ENCODE measurements at places on chromosomes 1 and 21.

GRCh38 chr1:217343907-217344306, 287.0 kb downstream of the GPATCH2 start:
- DNase-seq, result no peak

DNA sequence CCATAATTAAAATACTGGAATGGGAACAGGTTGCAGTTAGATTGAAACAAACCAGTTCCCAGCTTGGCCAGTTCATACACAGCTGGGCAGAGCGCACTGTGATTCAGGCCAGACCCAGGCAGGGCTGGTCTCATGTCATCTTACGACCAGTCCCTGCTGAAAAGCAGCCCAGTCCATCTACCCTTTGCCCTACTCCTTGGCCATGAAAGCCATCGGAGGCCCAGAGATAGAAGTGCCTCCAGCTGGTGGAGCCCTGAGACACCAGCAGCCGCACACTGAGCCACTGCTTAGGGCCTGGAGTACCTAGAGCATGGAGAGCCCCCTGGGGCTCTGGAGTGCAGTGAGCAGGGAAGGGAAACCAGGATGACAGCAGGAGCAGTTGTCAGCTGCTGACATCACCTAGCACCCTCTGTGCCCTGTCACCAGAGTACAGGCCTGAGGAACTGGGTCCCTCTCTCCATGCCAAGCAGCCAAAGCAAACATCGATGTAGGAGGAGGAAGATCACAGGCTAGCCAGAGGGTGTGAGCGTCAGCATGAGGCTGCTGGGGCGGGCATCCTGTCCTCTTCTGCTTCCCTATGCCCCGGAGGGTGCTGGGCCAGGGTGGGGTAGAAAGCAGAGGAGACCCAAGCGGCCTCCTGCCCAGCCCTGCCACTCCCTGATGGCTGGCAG, 34.2 kb upstream of the TMEM125 start:
- no peak for DNase-seq

DNA sequence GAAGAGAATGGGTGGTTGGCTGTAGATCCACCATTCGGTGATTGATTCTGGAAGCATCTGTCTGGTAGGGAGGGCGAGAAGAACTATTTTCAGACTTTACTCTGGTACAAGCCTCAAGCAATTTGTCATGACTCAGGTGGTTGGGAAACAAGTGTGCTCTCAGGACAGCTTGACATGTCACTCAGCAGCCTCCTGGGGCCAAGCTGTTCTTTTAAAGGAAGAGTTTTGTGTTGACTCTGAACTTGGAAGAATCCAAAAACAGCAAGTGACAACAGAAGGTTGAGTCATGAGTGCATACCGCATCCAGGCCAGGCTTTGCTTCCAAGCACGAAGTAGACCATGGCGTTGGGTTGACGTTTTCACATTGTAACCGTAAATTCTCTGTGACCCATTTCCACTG, 65.9 kb downstream of the CLIC6 start:
- DNase-seq, result no peak

- no peak for DNase-seq
Measured at GRCh38 chr1:9311029-9311428, 18.3 kb downstream of the SPSB1 start.

- no peak for DNase-seq
Measured at GRCh38 chr1:67759066-67759465, 74.1 kb downstream of the GADD45A start.

GRCh38 chr1:192793983-192794767, 14.7 kb upstream of the RGS2 start:
- DNase-seq, result no peak

GRCh38 chr1:200373811-200374231, 36.0 kb downstream of the ZNF281 start:
- no peak for DNase-seq

- DNase-seq, result no peak
Measured at GRCh38 chr1:204213668-204214662, at the start of gene GOLT1A. GOLT1A (minus strand) TSS chr1:204213988; CDS start chr1:204213906, 82 bp downstream.

- peak; percentile 57 for DNase-seq
Measured at GRCh38 chr1:174158767-174159251, 511 bp upstream of the RABGAP1L start.

DNA sequence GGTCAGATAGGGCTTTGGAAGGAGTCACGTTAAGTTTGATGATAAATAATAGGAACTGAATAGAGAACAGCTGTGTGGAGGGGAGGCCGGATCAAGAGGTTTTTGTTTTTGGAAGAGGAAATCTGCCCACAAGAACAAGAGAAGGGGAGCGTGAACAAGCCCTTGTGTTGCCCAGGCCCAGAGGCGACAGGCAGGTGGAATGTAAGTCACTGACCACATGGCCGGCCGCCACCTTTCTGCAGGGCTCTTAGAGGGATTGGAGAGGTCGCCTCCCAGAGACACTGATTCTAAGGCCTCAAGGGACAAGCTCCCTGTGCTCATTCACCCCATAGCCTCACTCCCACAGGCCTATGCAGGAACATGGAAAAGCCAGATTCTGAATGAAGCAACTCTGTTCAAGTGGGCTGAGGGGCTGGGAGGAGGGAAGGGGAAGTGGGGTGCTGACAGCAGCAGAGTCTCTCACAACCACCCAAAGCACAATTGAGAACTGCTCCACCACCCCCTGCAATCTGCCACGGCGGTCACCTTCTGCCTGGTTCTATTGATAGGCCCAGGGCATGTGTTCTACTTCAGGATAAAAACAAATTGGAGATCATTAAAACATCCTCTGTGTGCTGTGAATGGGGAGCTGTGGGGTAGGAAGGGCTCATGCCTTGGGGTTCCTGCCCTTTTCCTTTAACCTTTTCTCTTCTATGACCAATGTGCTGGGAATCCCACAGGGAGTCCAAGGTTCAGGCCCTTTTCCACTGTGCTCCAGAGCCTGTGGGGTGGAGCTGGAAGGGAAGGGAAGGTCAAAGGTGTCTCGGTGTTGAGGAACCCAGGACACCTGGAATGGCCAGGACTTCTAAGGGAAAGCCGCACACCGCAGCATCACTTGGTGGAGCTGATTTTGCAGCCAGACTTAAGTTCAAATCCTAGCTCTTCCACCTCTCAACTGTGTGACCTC, 63.3 kb upstream of the PARP1 start:
- DNase-seq, result no peak

DNA sequence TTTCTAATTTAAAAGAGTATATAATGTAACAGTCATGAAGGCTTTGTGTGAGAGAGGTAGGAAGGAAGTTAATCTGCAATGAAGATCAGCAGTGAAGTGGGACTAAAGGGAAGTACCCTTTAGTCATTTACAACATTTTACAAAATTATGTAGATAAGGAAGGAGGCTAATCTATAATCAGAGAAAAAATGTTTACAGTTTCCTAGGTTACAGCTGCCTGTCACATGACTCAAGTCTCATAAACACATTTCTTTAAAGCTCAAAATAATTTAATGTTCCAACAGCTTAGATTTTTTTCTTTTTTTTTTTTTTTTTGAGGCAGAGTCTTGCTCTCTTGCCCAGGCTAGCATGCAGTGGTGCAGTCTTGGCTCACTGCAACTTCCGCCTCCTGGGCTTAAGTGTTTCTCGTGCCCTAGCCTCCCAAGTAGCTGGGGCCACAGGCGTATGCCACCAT, 26.2 kb upstream of the CAP1 start:
- peak; percentile 74 for DNase-seq

- no peak for DNase-seq
Measured at GRCh38 chr1:164423136-164423535, 135.8 kb upstream of the PBX1 start.

DNA sequence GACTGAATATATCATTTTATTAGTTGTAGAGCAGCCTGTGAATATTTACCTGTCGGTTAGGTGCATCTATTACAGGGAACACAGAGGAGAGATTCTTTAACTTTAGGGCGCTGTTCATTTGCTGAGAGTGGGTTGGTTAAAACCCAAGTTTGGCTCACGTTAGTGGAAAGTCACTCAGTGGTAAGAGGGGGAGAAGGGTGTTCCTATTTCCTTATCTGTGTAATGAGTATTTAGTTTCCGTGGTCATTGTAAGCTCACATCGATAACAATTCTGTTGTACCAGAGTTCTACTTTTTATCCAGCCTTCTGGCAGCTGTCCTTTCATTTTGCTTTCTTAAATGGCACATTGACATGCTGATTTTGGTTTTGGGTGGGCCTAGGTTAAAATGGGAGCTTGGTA, 773.2 kb upstream of the ADAMTS5 start:
- DNase-seq, result no peak

DNA sequence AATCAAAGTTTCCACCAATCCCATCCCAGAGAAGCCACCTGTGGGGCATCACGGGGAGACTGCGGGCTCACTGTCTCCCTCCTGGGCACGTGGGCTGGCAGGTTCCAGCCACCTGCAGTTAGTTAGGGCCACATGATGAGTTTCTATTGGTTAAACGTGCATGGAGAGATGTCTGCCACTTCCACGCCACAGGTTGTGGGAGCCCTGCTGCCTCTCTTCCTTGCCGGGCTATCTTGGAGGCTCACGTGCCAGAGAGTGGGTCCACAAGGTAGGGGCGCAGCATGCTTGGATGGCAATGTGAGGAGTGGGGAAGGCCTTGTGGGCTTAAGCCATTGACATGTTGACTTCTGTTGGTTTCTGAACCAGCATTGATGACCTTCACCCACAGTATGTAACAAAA, 3.5 kb downstream of the KRTAP10-7 start:
- DNase-seq, result no peak

GRCh38 chr1:206814716-206815341, 42.5 kb upstream of the IL10 start:
- DNase-seq, result no peak

DNA sequence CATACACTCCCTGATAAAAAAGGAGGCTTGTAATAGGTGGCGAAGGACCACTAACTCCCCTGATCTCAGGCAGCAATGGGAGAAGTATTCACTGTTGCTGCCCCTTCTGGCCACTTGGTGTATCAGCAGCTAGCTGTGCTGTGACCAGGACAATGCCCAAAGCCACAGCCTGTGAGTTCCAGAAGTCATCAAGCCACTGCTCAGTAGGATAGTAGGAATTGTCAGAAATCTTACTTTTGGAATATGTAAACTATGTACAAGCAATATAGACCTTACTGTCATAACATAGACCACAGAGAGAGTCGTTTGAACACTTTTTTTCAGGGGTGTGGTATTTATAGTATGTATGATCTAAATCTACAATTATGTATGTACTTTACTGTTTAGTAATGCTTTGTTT, 248.3 kb upstream of the CAMK1G start:
- DNase-seq, result no peak

DNA sequence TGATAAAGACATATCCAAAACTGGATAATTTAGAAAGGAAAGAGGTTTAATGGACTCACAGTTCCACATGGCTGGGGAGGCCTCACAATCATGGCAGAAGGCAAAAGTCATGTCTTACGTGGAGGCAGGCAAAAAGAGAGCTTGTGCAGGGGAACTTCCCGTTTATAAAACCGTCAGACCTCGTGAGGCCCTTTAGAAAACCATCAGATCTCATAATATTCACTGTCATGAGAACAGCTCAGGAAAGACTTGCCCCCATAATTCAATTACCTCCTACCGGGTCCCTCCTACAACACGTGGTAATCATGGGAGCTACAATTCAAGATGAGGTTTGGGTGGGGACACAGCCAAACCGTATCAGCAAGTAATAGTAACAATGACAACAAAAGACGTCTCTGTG, 88.2 kb upstream of the SLC25A33 start:
- no peak for DNase-seq

DNA sequence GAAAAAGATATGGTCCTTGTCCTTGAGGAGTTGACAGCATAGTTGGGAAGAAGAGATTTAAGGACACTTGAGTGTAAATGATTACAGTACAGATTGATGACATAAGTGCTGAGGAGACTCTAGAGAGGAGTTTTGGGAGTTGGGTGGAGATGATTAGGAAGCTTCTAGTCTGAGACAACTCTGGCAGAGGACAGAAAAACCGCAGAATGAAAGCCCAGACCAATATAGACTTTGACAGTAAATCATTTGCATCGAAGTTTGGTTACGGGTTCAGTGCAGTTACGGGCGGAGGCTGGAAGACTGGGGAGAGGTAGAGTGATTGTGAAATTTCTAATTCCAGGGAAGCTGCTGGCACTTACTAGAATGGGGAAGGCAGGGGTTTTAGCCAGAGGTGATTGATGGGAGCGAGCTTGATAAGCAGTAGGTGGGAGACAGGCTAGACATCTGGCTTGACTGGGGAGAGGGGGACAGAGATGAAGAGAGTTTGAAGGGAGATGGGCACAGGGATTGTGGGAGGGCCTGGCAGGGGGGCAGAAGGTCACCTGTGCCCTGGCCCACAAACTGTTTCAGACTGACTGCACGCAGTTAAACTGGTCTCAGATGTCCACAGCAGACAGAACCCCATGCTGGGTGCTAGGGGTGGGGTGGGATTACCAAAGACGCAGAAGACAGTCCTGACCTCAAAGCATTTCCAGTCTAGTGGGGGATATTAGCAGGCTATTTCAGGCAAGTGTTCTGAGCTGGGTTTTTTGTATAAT, 20.1 kb downstream of the SH2D2A start:
- DNase-seq, result no peak

GRCh38 chr1:150829751-150830150, 21.7 kb upstream of the CTSK start:
- no peak for DNase-seq

- no peak for DNase-seq
Measured at GRCh38 chr1:226637147-226637935, 88.8 kb downstream of the STUM start.

- no peak for DNase-seq
Measured at GRCh38 chr1:56964349-56965017, 1.3 kb downstream of the C8B start.

DNA sequence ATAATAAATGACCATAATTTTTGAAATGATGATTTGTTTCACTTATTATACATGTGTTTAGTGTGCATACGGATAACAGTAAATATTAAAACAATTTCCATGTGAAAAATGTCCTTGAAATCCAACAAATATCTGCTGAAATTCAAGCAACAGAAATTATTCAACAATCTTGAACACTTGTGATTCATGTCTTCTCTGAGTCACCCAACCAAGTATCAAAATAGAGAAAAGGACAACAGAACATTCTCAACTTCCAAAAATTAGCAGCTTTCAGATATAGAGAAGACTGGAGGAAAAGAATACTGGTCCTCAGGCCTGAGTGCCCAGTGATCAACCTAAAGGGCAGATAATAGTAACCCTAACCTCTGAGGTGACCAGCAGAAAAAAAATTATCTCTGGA, 90.8 kb downstream of the VAV3 start:
- no peak for DNase-seq

DNA sequence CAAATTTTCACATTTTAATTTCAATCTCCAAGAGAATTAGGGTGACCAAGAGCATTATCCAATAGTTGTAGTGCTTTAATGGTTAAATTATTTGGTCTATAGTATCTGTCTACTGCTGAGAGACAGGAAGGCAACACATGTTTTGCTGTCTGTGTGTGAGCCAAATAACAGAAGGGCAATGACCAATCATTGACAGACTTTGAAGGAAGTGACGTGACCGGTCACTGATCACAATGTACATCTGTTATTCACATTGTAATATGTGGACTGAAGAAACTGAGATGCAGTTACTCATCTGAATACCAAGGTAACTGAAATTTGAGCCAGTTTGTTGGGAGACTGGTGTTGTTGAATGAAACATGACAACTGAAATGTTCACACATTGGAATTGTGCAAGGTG, 196.7 kb downstream of the LRRC40 start:
- DNase-seq, result no peak

- no peak for DNase-seq
Measured at GRCh38 chr1:21702780-21703179, 33.6 kb upstream of the RAP1GAP start.

- no peak for DNase-seq
Measured at GRCh38 chr1:34590211-34590623, 164.6 kb upstream of the GJB5 start.

Measured in CD4-positive, alpha-beta T cell treated with Interleukin-4 for 4 hours (primary cell).